ENCODE measurements at places on chromosomes 2 and 18. TPM values are rescaled to one million over a fixed set of nuclear protein-coding genes. Genes with fewer than 3 reads are reported as not detected.

Gene RIT2
- not detected for total RNA-seq

Gene ASTL
- total RNA-seq: 14.7 TPM

Gene AQP4
- not detected for total RNA-seq

Gene APCDD1
- not detected for total RNA-seq

Gene DNAJC5G
- total RNA-seq: not detected

Gene NGEF
- not detected for total RNA-seq

Gene CYP27C1
- not detected for total RNA-seq

Gene SLC5A7
- not detected for total RNA-seq

Gene STEAP3
- not detected for total RNA-seq

Gene TCF4
- 1.4 TPM for total RNA-seq

Gene EFHD1
- total RNA-seq: 8.8 TPM

GRCh38 chr2:191171286-191171685 is 20.5 kb upstream of the STAT4 start:
- peaks cover 3% of the 10 kb centered on the region for H3K36me3 ChIP-seq
- H3K27me3 ChIP-seq: no peaks in the 10 kb centered on the region
- H3K27ac ChIP-seq: no peak overlapping the region
- peaks cover 36% of the 10 kb centered on the region for H3K4me1 ChIP-seq
- no peak overlapping the region for H3K4me3 ChIP-seq

DNA sequence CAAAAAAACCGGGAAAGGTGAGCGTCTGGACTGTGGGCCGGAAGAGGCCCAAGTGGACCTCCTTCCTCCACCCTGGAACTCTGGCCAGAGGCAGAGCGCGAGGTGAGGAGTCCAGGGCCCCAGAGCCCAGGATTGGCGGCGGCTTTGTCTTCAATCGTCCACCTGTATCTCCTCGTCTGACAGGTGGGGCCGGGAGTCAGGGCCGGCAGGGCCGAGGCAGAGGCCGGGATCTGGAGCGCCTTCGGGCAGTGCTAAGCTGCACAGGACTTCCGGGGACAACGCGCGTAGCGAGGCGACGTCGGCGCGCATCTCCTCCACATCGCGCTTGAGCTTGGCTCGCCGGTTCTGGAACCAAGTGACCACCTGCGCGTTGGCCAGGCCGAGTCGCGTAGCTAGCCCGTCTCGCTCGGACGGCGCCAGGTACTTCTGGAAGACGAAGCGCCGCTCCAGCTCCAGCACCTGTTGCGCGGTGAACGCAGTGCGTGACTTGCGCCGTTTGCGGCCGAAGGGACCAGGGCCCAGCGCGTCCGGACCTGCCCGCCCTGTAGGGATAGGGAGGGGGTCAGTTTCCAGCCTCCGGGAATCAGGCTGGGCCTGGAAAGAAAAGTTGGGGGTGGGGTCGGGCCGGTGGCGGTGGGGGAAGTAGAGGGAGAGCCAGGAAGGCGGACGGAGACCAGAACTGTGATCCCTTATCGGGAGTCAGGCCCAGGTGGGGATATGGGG is 1.5 kb downstream of the LBX2 start:
- H3K36me3 ChIP-seq: peaks cover 3% of the 10 kb centered on the region
- H3K4me3 ChIP-seq: peak overlapping the region; percentile 87
- H3K27ac ChIP-seq: peak overlapping the region; percentile 42
- peaks cover 54% of the 10 kb centered on the region for H3K27me3 ChIP-seq

DNA sequence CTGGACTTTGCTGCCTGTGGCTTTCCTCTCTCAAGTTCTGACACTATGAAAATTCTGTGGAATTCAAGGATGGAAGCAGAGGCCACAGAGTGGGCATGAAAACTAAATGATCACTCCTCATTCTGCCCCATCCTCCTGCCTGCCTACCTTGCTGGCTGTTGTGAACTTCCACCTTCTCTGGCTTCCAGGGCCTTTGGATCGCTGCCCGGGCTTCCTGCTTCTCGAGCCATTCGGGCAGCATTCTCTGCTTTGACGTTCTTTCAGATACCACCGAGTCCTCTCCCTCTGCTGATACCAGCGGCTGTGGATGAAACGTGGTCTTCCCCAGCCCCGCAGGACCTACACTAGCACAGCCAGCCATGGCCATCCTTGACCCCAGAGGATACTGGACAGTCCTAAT is 327.7 kb upstream of the SLC14A2 start:
- H3K27ac ChIP-seq: no peak overlapping the region
- H3K4me3 ChIP-seq: no peak overlapping the region
- H3K4me1 ChIP-seq: no peaks in the 10 kb centered on the region
- H3K36me3 ChIP-seq: no peaks in the 10 kb centered on the region

GRCh38 chr2:46014911-46015654 is 282.1 kb upstream of the EPAS1 start:
- no peaks in the 10 kb centered on the region for H3K27me3 ChIP-seq
- no peak overlapping the region for H3K4me3 ChIP-seq
- no peak overlapping the region for H3K27ac ChIP-seq

- H3K36me3 ChIP-seq: no peaks in the 10 kb centered on the region
- H3K27me3 ChIP-seq: peaks cover 4% of the 10 kb centered on the region
- no peaks in the 10 kb centered on the region for H3K4me1 ChIP-seq
Measured at GRCh38 chr2:129585760-129586159, 393.7 kb upstream of the RAB6C start.

- no peaks in the 10 kb centered on the region for H3K27me3 ChIP-seq
- no peak for DNase-seq
- H3K4me1 ChIP-seq: peaks cover 15% of the 10 kb centered on the region
- peaks cover 29% of the 10 kb centered on the region for H3K36me3 ChIP-seq
- no peak overlapping the region for H3K27ac ChIP-seq
Measured at GRCh38 chr2:232584238-232584637, 33.7 kb downstream of the EIF4E2 start.

DNA sequence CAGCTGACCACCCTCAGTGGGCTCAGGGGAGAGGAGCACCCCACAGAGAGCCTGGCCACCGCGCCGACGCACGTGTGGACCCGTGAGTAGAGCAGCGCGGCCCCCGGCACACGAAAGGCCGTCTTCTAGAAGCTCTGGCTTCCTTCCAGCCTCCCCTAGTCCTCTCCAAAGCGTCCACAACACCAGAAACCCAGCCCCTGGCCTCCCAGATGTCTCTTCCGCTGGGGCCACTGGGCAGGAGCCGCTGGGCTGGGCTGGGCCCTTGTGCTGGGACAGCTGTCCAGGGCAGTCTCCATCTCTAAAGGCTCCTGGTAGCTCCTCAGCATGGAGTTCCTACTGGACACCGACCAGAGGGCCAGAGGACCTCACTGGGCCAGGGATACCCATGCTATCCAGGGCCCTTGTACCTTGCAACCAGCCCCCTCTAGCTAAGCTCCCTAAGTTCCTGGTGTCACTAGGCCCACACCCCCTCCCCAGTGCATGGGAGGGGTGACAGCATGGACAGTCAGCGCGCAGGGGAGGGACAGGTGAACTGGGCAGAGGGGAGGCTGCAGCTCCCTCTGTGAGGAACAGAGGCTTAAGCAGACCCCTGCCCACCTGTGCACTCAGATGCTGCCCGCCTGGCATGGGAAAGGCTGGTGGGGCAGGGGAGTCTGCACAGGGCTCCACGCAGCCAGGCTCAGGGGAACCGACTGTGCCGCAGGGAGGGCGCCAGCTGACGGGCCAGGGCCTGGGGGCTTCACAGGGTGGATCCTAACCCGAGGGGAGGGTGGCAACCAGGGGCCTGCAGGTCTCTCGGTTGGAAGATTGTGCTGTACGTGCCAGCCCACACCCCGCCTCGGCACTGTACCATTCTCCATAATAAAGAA is 32.9 kb downstream of the MTERF4 start:
- H3K27ac ChIP-seq: no peak overlapping the region
- peaks cover 2% of the 10 kb centered on the region for H3K4me1 ChIP-seq
- no peaks in the 10 kb centered on the region for H3K27me3 ChIP-seq
- H3K4me3 ChIP-seq: no peak overlapping the region

DNA sequence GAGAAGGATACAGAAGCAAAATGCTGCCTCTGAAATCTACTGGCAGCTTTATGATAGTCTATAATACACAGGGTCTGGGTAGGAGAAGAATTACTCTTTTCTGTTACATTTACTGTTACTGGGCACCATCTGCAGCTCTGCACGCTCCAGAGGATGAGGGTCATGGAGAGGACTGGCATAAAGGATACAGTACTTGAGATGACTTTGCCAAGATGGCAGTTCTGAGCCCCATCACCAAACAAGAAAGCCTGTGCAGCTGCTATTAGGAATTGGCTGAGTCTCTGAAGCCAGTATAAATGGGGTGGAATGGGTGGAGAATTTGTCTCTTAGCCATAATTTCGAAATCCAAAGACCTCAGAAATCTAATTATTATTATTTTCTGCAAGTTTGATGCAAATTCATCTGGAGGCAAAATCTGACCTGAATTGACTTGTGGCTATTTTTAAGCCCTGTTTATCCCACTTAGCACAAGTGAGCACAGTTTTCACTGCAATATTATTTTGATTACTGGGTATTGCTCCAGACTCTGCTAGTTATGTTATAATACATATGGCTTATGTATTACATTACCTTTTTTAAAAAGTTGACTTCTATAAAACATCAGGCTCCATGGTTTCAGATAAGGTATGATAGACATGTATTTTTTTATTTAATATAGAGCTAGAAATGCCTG is 579.5 kb downstream of the MBD2 start:
- no peaks in the 10 kb centered on the region for H3K4me1 ChIP-seq
- no peak overlapping the region for H3K4me3 ChIP-seq
- H3K27me3 ChIP-seq: no peaks in the 10 kb centered on the region
- no peaks in the 10 kb centered on the region for H3K36me3 ChIP-seq
- no peak for DNase-seq
- no peak overlapping the region for H3K27ac ChIP-seq

DNA sequence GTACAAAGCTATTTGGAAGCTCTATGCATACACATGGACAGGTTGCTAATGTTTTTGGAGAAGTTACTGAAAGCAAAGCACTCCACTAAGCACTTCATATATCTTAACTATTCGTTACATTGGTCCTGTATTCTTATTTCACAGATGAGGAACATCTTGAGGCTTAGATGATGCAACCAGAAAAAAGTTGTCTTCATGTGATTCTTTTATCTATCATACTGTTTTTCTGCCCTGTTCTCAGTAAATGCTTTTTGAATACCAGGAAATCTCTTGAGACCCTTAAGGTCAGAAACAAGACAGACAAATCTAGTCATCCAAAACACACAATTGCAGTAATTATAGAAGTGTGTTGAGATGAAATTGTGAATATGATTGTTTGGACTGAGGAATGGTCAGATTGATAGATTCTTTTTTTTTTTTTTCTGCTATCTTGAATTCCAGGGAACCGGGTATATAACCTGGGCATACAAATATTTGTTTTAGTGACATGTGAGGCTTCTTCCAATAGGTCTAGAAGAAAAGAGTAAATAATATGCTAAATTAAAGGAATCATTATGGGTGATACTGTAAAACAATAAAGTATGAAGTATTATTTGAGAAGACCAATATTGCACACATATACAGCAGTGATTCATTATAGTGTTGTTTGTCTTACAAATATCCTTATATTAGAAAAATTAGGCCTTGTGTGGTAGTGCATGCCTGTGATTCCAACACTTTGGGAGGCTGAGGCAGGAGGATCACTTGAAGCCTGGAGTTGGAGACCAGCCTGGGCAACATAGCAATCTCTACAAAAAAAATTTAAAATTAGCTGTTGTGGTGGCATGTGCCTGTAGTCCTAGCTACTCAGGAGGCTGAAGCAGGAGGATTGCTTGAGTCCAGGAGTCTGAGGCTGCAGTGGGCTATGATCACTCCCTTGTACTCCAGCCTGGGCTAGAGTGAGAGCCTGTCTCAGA is 33.7 kb downstream of the EHBP1 start:
- no peak overlapping the region for H3K4me3 ChIP-seq
- no peaks in the 10 kb centered on the region for H3K4me1 ChIP-seq
- DNase-seq: no peak
- H3K36me3 ChIP-seq: no peaks in the 10 kb centered on the region
- no peak overlapping the region for H3K27ac ChIP-seq
- no peaks in the 10 kb centered on the region for H3K27me3 ChIP-seq

DNA sequence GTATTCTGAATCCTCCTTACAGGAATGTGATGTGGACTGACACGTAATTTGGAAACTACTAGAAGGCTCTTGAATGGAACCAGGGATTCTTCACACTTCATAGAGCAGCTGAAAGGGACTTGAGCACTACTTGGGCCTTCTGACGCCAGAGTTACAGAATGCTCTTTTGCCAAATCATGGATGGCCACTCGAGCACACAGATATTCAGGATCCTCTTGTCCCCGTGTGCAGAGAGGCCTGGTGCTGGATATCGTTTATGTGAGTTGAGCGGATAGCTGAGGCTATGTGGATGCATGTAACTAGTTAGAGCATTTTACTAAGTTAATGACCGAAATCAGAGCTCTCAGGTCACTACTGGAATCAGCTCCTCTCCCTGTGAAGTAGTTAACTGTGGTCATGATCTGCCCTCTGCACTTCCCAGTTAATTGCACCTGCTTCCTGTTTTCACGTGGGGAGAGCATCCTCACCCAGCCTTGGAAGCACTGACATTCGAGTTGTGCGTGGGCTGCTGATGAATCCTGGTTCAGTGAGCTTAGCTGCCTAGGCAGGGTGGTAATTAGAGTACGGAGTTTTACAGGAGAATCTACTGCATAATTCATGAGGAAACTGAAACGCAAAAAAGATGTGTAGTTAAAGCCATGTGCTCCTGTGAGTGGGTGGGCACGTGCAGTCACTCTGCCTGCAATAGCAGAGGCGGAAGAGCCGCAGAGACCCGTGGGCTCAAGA is 5.2 kb upstream of the TPO start:
- no peaks in the 10 kb centered on the region for H3K4me1 ChIP-seq
- no peaks in the 10 kb centered on the region for H3K27me3 ChIP-seq
- H3K27ac ChIP-seq: no peak overlapping the region
- H3K36me3 ChIP-seq: no peaks in the 10 kb centered on the region
- H3K4me3 ChIP-seq: no peak overlapping the region
- DNase-seq: no peak

- no peaks in the 10 kb centered on the region for H3K4me1 ChIP-seq
- H3K27me3 ChIP-seq: no peaks in the 10 kb centered on the region
- H3K36me3 ChIP-seq: no peaks in the 10 kb centered on the region
Measured at GRCh38 chr2:166335284-166335683, 40.5 kb downstream of the SCN9A start.

DNA sequence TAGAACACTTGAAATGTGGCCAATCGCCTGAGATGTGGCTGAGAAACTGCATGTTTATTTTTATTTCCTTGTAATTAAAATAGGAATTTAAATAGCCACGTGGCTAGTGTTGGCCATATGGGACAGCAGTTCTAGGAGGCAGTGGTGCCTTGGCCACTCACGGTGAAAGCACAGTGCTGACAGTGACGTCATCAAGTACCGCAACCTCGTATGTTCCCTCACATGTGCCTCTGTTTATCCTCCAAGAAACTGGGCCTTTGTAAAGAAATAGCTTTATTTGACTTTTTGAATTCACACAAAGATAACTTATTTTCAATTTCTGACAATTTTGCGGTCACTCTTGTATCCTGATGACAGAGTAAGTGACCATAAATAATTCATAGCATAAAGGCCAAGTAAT is 575.0 kb downstream of the DCDC2C start:
- H3K27ac ChIP-seq: no peak overlapping the region
- no peaks in the 10 kb centered on the region for H3K4me1 ChIP-seq
- H3K36me3 ChIP-seq: no peaks in the 10 kb centered on the region
- no peak for DNase-seq

Data from activated naive CD8-positive, alpha-beta T cell treated with anti-CD3 and anti-CD28 coated beads, Interleukin-2, amount 10 ng/mL, durations not matched to agents 7 days and 5 days (primary cell).